ENCODE measurements at places on chromosomes 16 and 17. TPM values are rescaled to one million over a fixed set of nuclear protein-coding genes. Genes with fewer than 3 reads are reported as not detected.

DNA sequence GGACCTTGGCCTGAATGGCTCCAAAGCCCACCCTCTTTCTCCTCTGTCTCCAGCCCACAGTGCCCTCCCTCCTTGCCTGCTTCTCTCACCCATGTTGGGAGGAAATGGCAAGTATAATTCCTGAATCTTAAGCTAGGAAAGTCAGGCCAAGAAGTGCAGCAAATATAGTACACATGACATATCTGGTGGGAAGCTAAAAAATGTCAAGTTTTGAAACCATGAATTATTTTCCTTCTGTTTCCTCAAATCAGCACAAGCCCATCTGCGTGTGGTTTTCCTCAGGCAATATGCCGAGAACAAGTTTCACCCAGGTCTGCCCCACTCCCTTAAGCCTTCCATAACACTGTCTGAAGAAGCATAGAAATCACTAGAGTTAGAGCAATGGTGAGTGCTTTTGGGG lies 502.8 kb upstream of the CDH11 start:
- no peak for DNase-seq

Gene CMTM4
- 36.5 TPM for polyA plus RNA-seq

Gene CCDC92B
- polyA plus RNA-seq: 0.25 TPM

- no peak for DNase-seq
Measured at GRCh38 chr16:14405611-14406537, 224.2 kb downstream of the PARN start.

- no peak for DNase-seq
Measured at GRCh38 chr16:30369938-30370455, 297 bp downstream of the TBC1D10B start.

DNA sequence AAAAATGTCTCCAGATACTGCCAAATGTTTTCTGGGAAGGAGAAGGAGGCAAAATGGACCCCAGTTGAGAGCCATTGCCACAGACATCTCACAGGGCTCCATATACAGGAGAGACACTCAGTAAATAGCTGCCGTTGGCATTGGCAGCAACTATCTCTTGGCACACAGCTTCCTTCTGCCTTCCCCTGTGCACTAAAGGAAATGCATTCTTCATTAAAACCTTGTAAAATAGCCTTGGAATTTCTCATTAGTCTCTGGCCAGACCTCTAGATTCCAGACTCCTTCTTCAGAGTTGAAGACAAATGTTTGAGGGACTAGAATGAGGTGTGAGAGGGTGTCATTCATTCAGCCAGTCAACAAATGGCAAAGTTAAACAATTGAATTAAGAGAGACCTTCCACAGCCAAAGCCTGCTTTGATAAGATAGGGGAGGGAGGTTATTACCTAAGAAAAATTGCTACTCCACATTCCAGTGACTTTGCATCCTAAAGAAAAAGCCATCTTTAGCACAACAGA lies 223.9 kb upstream of the HS3ST3A1 start:
- DNase-seq: no peak

Measured in left lung (tissue), 14 donors.